ENCODE measurements at places on chromosomes 5 and 9.

- no peak for DNase-seq
Measured at GRCh38 chr9:34027845-34028574, 20.7 kb downstream of the UBAP2 start.

- DNase-seq = no peak
Measured at GRCh38 chr9:114282104-114282485, 40.8 kb upstream of the ORM1 start.

GRCh38 chr9:4573176-4573575 is 82.9 kb downstream of the SLC1A1 start:
- DNase-seq = no peak

DNA sequence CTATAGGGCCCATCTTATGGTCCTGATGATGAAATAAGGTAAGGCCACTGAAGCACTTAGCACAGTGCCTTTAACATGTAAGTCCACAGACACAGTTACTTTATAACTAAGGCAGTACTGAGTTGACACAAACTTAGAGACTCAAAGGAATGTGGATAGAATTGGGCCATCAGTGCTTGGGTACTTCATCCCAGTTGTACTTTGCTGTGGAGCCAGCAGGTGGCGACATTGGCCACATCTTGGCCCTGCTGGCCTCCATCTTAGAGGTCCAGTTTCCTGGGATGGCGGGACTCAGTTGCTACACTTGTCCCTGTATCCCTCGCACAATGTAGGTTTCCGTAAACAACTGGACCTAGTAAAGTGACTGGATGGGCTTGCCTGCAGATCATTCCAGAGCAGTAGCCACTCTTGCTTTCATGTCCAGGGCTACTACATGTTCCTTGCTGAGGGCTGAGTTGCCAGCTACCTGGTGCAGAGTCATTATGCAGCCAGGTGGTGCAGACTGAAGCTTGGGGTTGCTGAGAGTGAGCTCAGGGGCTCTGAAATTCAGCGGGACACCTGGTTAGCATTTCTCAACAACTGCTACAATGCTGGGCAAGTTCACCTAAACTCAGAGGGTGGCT is 10.6 kb downstream of the MTAP start:
- peak; percentile 24 for DNase-seq

- no peak for DNase-seq
Measured at GRCh38 chr5:83375049-83375745, 96.3 kb upstream of the VCAN start.

DNA sequence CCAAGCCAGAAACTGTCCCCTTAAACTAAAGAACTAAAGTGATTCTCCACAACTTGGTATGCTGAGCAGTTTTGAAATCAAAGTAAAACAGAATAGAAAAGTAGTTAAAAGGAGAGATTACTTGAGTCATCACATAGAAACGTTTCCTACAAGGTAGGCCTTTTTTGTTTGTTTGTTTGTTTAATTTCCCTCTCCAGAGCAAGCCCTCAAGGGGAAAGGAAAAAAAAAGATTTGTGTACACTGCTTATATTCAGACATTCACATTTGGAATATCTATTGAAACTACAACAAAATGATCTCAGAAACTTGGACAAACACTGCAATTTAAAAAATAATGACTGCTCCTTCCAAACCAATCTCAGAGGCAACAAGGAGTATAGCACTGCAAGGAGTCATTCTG is 304.7 kb upstream of the NREP start:
- DNase-seq = no peak

DNA sequence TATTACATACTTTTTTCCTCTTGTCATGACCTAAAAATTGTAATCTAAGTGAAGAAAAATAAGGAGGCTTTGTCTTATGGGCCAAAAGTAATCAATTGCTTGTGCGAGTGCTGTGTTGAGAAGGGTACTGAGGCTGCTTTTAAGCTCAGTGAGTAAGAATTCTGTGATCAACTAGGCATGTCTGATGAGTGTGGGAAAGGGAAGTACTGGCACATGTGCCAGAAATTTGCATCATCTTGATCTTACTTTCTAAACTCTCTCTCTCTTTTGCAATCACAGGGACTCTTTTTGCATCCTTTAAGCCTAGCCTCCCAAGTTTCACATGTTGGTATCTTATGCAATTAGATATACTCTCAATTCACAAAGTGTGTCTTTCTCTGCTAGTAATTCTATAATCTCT is 329.9 kb downstream of the KIF4B start:
- DNase-seq = no peak

DNA sequence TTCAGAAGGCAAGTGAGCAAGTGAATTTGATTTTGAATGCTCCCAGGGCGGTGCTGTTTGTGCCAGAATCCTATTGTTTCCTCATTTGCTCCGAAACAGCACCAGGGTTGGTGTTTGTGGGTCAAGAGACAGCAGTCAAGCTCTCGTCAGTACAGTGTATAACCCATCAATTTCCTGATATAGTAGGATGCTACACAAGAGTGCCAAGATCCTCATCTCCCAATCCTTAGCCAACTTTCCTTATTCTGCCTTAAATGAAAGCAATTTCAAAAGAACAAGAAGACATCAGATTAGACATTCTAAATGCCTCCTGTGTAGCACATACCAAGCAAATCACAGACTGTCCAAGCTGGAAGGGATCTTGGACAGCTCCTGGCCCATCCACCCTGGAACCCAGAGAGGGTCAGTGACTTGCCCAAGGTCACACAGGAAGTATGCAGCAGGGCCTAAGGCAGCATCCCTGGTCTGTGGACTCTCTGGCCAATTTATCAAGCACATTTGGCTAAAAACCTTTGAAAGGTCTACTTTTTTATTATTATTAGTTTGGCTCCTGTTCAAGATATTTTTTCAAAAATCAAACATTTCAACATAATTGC is 4.5 kb downstream of the WHRN start:
- no peak for DNase-seq

DNA sequence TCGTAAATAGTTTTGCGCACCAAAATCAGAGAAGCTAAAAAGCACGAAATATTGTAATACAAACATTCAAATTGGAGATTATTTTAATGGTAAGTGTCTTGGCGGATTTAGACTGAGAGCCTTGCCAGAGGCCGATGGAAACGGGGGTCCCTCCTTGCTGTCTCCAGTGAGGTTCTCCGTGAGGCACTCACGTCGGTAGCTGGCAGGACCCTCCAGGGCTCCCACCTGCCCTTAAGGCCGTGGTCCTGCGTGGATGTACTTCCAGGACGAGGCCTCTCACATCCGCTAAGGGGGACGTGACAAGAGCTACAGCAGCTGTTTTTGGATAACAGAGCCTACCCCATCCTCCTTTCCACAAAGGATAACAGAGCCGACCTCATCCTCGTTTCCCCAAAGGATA is 7.9 kb downstream of the NKD2 start:
- DNase-seq = no peak

DNA sequence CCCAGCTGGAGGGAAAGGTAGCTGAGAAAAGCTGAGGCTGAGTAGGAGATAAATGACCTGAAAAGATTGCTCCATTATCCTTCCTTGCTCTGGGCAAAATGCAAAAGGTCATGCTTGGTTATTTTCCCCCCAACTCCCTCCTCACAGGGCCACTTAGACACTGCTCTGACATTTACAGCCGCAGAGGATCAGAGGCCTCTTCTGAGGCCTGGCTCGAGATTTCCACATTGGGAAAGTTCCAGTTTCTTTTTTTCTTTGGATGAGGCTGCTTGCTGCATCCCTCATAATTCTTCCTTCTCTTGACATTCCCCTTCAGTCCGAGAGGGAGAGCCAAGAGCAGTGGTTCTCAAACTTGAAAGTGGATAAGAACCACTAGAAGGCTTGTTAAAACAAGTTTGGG is 60.1 kb upstream of the HSPA9 start:
- DNase-seq = peak; percentile 33

GRCh38 chr9:72951520-72952380 is 1.1 kb downstream of the ALDH1A1 start:
- DNase-seq = no peak

DNA sequence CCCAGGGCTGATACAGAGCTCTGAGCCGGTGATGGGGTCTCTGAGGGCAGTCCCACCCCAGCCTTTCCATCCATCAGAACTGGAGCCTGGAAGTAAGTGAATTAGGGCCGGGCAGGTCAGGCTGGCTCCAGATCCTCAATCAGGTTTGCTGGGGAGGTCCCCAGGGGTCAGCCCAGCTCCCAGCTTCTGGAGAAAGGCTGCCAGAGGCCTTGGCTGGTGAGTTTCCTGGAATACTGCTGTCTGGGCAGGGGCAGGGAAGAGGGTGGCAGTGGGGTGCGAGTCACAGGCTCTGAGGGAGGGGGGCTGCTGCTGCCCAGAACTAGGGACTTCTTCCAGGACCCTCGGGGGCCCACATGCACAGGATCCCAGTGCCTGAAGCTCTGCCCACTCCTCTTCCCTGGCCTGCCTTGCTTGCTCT is 200.6 kb upstream of the MVB12B start:
- DNase-seq = no peak

DNA sequence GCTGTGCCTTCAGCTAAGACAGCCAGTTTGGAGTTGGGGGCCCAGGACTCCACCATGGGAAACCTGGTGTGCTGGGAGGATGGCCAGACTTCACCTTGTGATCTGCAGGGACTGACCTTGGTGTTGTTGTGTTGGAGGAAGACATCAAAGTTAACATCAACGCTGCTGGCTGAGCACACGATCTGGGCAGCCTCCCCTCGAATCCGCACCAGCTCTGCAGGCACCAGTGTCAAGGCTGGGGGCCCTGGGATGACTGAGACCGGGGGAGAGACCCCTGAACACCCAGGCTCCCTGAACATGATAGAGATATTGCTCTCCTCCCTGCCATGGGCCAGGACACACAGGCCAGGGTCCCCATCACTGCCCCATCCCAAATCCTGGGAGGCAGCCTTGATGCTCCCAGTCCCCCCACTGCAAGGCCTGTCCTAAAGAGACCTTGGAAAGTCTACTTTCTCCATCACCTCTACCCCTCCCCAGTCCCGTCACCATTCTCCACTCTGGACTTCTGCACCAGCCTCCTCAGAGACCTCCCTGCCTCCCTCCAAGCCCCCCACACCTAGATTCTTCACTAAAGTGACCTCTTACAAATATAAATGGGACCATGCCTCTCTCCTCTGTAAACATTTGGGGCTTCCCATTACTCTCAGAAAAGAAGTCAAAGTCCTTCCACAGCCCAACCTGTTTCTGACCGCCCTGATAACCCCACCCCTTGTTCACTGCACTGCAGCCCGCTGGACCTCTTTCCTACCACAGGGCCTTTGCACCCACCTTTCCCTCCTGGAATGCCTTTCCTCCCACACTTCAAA is 8.2 kb downstream of the CSF1R start:
- no peak for DNase-seq

DNA sequence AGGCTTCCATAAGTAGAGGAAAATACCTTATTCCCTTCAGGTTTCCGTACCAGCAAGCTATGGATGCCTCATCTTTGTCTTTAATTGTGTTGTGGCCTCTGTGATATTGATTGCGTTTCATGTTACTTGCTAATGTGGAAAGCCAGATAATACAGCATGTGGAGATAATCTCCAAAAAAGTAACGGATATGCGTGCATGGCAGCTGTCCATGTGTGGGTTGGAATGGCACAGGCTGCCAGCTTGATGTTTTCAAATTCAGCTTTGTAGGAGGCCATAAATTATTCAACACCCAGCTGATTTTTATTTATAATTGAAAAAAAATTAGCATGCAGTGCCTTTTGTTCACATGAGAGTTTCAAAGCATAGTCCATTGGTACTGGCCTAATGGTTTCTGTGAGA is 144.9 kb downstream of the GIN1 start:
- DNase-seq = no peak

DNA sequence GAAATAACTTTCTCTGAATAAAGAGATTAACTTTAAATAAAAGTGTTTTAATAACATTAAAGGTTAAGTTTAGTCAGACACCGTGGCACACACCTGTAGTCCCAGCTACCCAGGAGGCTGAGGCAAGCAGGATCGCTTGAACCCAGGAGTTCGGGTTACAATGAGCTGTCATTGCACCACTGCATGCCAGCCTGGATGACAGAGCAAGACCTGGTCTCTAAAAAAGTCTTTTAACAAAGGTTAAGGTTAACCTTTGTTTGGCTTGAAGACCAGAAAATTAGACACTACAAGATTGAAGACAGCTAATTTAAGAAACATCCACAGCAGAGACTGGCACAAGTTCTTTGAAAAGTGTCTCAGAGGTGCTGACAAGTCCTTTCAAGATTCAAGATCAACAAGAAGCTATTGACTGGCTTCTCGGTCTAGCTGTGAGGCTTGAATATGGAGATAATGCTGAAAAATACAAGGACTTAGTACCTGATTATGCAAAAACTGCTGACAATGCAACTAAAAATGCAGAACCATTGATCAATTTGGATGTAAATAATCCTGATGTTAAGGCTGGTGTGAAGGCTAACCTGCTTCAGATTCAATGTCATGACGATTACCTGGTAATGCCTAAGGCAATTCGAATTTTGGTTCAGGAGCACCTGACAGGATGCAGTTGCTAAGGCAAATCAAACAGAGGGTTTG is 48.8 kb downstream of the FAM81B start:
- no peak for DNase-seq

DNA sequence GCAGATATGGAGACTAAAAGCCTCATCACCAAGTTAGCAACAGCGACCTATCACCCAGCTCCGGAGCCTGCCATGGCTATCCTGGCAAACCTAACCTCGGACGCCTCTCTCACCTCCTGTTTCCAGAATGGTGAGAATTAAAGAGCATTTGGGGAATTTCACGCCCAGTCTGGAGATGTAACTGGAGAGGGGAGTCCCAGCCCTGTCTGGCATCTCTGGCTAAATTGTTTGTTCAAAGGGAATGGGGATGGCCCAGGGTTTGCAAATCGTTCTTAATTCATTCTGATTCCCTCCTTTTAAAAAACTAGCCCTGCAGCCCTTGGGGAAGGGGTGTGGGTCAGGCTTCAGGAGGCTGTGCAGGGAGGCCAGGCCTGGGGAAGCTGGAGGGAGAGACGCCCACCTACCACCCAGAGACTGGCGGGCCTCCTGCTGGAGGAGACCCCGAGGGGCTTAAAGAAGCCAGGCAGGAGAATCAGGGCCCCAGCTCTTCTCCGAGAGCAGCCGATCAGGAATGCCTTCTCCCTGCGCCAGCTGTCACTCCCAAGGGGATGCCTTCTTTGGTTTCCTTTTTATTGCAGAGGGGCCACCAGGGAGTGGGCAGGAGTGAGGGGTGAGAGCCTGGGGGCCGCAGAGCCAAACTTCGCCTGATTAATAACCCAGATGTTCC is 964 bp upstream of the COL5A1 start:
- no peak for DNase-seq

DNA sequence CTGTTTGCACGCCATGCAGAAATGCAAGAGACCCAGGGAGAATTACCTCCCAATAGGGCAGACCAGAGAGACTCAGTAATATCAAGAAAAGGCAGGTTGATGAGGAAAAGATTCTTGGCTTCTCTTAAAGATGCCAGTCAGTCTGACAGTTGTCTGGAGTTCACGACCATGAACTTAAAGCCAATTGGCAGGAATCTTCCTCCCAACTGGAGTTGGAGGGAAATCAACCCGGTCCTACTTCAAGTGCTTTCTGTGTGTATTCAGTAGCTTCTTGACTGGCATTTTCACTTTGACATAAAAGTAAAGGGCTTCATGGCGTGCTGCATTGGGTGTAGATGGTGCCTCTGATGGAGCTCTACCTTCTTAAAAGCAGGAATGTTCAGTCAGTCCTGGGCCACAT is 144.3 kb downstream of the GOLPH3 start:
- no peak for DNase-seq

All from renal cortex interstitium (tissue), 15 donors.